Large intestine (tissue), 12 donors: ENCODE measurements at places on chromosomes 5 and 9.

DNA sequence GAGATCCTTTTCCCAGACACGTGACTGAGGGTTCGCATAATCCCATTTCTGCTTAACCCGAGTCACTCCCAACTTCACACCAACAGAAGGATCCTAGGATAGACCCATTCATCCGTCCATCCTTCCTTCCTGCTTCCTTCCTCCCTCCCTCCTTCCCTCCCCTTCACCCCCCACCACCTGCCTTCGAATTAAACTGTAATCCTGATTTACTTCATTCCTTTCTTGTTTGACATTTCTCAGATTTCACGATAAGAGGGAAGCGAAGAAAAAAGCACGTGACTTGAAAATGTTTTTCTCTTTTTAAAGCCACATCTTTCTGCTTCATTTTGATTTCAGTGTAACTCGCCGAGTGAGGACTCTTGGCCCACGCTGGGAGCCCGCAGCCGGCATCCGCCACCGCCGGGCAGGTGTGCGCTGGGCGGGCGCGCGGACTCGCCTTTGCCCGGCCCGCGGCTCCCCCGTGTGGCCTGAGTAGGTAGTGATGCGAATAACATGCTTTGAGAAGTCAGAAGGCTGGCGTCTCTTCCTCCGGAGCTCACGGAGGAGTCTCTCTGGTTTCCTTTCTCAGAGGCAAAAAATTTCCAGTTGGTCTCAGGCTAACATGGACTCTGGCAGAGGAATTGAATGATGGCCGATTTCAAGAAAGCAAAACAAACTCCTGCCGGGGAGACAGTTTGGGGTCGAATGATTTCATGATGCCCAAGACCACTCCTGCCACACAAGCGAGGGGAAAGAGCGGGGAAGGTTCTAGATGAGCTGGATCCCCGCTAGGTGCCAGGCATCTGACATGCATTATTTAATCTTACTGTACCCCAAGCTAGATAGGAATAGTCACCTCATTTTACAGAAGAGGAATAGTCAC is 117.7 kb downstream of the SLC12A2 start:
- peak; percentile 73 for DNase-seq

- DNase-seq, result no peak
Measured at GRCh38 chr9:89356782-89357181, 38.5 kb downstream of the SECISBP2 start.

- no peak for DNase-seq
Measured at GRCh38 chr9:125484350-125485282, 222.4 kb downstream of the MAPKAP1 start.

DNA sequence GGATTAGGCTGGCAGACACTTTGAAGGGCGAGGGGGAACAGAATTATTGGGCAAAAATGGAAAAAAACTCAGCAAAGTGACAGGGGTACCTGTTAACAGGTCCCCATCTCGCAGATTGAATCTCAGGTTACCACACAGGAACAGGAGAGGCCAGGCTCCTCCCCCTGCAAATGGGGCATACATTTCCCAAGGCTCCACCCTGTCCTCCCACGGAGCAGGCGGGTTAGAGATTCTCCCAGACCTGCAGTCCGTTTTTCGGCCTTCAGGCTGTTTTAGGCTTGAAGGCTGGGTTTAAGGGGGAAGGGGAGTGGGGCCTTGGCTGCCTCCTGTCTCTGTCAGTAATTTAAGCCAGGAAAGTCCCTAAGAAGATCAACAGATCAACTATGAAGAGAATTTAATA is 42.7 kb downstream of the LRRC70 start:
- no peak for DNase-seq

GRCh38 chr5:6202968-6203365 is 175.4 kb downstream of the MED10 start:
- DNase-seq, result no peak

- no peak for DNase-seq
Measured at GRCh38 chr9:13971415-13971814, 342.5 kb downstream of the NFIB start.
